Body of pancreas (tissue), 4 donors: ENCODE measurements at places on chromosomes 6 and 20.

DNA sequence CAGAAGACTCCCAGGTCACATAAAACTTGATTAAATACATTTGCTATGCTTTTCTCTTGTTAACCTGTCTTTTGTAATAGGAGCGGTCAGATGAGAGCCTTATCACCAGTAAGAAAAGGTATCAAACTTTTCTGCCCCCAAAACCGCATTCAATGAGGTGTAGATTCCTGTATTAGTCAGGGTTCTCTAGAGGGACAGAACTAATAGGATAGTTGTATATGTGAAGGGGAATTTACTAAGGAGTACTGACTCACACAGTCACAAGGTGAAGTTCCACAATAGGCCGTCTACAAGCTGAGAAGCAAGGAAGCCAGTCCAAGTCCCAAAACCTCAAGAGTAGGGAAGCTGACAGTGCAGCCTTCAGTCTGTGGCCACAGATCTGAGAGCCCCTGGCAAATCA is 32.7 kb downstream of the PTPRK start:
- no peak for DNase-seq
- no peak overlapping the region for H3K4me3 ChIP-seq
- no peak overlapping the region for H3K27ac ChIP-seq
- peaks cover 29% of the 10 kb centered on the region for H3K4me1 ChIP-seq
- no peaks in the 10 kb centered on the region for H3K27me3 ChIP-seq

GRCh38 chr6:104653781-104654180 is 205.9 kb downstream of the HACE1 start:
- no peak overlapping the region for H3K4me3 ChIP-seq
- H3K27ac ChIP-seq, result no peak overlapping the region
- DNase-seq, result no peak
- H3K27me3 ChIP-seq, result no peaks in the 10 kb centered on the region
- no peaks in the 10 kb centered on the region for H3K36me3 ChIP-seq
- H3K4me1 ChIP-seq, result no peaks in the 10 kb centered on the region

DNA sequence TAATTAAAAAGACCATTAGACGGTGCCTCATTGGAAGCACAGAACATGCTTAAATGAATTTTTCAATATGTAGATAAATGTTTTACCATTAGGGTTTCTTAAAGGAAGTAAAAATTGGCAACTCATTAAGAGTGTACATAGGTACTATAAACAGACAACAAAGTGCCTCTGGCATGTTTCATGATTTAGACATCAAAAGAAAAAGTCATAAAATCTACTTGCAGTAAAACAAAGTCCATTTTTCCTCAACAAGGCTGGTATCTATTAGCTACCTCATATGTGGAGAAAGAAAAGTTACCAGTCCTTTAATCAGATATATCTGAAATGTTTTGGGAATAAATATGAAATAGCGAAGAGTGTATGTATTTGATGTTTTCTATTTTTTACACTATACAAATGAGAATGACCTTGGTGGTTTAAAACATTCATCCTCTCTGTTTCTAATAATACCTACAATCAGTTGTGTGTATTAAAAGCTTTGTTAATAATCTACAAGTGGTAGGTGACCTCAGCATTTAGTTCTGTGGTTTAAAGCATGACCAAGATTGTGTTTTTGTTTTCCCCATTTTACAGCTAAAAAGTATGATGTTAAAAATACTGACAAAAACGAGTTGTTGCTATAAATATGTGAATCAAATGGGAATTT is 87.5 kb downstream of the HDGFL1 start:
- H3K4me3 ChIP-seq, result no peak overlapping the region
- H3K4me1 ChIP-seq, result peaks cover 19% of the 10 kb centered on the region
- H3K27ac ChIP-seq, result no peak overlapping the region
- no peak for DNase-seq

DNA sequence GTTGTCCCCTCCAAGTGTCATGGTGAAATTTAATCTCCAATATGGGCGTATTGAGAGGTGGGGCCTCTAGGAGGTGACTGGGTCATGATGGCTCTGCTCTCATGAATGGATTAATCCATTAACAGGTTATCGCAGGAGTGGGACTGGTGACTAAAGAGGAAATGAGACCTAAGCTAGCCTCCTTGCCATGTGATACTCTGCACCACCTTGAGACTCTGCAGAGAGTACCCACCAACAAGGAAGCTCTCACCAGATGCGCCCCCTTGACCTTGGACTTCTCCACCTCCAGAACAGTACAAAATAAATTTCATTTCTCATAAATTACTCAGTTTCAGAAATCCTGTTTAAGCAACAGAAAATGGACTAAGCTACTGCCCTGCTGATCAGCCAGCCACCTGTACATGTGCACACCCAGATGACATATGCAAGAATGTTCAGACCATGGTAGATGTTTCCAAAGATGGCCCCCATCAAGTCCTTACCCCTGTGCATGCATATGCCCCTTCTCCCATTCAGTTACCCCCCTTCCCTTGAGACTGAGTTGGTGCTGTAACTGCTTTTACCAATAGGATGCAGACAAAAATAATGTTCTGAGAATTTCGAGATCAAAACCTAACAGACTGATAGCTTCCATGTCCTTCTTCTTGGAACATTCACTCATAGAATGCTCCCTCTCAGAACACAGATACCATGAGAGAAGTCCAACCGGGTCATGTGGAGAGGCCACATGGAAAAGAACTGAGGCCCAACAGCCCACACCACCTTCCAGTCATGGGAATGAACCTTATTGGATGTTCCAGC is 28.4 kb downstream of the MAP3K5 start:
- no peaks in the 10 kb centered on the region for H3K36me3 ChIP-seq
- peaks cover 79% of the 10 kb centered on the region for H3K4me1 ChIP-seq
- H3K27ac ChIP-seq, result no peak overlapping the region
- no peak overlapping the region for H3K4me3 ChIP-seq
- DNase-seq, result no peak
- no peaks in the 10 kb centered on the region for H3K27me3 ChIP-seq

DNA sequence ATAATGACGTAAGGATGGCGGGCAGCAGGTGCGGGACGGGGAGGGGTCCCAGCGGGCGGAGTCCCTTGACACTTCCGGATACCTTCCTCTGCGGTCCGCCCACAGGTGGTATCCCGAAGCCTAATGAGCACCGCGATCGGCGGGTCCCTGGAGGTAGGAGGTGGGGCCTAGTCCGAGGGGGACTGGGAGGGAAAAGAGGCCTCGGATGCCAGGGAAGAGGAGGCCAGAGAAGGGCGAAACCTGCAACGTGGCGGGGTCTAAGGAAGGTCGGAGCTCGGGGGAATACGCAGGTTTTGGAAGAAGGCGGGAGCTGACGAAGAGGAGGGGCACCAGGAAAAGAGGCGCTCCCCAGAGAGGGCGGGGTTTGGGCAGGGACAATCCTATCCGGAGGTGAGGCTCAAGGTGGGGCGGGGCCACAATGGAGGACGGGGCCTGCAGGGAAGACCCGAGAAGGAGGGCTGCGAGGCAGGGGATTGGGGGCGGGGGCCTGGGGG is 3.7 kb downstream of the PRSS16 start:
- H3K36me3 ChIP-seq, result no peaks in the 10 kb centered on the region
- peak overlapping the region; percentile 90 for H3K27ac ChIP-seq
- H3K27me3 ChIP-seq, result no peaks in the 10 kb centered on the region
- H3K4me3 ChIP-seq, result peak overlapping the region; percentile 86
- H3K4me1 ChIP-seq, result peaks cover 35% of the 10 kb centered on the region

DNA sequence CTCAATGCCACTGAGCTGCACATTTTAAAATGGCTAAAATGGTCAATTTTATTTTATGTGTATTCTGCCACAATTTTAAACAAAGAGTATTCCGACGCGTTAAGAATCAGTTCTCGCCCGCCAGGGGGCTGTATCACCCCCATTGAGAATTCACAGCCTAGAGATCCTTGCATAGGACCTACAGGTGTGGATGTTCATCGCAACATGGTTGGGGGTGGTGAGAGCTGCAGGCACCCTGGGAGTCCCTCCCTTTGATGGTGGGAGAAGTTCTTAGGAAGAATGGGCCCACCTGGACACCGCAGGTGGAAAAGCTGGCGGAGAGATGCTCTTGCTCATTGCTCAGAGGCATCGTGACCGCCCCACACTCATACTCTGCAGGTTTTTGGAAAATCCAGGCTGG is 63.5 kb downstream of the SLC2A10 start:
- no peak overlapping the region for H3K4me3 ChIP-seq
- DNase-seq, result no peak
- H3K36me3 ChIP-seq, result no peaks in the 10 kb centered on the region
- no peaks in the 10 kb centered on the region for H3K27me3 ChIP-seq
- no peak overlapping the region for H3K27ac ChIP-seq
- H3K4me1 ChIP-seq, result no peaks in the 10 kb centered on the region
